Fibroblast of skin of right quadriceps (primary cell): ENCODE measurements at places on chromosomes 7 and 10.

DNA sequence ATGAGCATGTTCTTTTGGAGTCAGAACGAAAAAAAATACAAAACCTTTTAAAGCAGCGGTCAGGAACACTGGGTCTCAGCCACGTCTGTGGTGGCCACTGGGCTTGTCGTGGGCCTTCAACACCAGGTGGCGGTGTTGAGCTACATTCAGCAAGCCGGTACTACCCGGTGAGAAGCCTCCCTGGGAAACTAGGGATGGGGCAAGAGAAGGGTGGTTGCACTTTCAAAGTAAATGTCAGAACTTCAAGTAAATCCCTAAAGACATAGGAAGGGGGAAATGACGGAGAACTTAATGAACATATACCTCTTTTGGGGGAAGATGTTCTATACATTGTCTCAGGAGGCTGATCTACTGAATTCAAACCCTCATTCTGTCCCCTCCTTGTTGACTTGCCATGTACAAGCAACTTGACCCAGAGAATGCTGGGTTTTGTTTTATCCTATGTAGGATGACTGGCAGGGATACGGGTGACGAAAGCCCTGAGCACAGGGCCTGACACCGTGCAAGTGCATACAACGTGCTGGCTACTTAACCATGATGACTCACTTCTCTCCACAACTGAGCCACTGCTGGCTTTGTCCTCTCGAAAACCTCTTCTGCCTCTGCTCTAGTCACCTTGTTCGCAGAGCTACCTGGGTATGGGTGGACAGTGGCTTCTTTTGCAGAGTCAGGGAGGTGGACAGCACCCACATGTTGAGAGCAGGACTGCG is 49.0 kb upstream of the BAMBI start:
- peak; percentile 64 for DNase-seq

GRCh38 chr10:121653608-121654007 is 55.4 kb upstream of the FGFR2 start:
- DNase-seq: no peak

DNA sequence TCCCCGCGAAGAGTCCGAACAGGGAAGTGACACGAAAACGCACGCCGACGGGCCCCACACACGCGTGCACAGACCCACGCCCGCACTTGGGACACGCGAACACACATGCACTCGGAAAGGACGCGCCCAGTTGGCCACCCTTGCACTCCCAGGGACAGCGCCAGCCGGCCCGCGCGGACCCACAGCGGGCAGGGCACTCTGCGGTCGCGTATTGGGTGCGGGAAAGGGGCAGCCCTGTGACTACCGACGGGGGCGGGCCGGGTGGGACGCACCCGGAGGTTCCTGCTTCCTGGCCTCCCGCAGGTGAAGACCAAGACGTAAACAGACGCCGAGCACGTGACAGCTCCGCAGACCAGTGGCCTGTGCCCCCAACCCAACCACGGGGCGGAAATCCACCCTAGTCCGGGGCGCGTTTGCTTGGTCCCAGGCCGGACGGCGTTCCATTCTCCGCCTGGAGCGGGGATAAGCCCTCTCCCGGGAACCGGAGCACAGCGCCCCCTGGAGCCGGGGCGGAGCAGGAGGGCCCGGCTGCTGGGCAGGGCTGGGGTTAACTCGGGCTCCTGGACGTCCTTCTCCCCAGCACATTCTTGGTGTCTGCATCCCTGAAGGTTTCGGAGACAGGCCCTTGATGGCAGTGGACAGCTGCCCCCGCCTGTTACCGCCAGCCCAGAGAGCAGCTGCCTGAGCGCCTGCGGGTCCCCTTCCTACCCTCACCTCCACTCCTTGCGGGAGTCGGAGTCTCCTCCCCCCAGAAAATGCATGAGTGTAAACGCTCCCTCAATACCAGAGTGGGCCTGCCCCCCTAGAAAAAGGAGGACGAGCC is 2.0 kb upstream of the LZTS2 start:
- peak; percentile 71 for DNase-seq

DNA sequence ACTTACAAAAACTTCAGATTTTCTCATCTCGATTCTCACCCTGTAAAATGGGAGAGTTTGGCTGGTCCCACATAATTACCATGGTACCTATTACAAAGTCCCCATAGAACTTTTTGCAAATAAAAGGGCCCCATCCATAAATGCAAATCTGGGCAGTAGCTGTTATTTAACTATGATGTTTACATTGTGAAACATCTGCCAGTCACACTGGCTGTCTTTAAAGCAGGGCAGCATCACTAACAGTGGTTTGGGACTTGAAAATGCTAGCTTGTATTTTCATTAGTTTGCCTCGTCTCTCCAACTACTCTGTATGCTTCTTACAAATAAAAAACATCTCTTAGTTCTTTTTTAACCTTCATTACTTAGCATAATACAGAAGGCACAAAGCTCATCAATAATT is 240.7 kb downstream of the FZD1 start:
- DNase-seq: no peak

- no peak for DNase-seq
Observed at GRCh38 chr7:4794591-4795350, 19.3 kb downstream of the AP5Z1 start.

- DNase-seq: peak; percentile 32
Observed at GRCh38 chr10:11330383-11331045, 280.9 kb downstream of the USP6NL start.

DNA sequence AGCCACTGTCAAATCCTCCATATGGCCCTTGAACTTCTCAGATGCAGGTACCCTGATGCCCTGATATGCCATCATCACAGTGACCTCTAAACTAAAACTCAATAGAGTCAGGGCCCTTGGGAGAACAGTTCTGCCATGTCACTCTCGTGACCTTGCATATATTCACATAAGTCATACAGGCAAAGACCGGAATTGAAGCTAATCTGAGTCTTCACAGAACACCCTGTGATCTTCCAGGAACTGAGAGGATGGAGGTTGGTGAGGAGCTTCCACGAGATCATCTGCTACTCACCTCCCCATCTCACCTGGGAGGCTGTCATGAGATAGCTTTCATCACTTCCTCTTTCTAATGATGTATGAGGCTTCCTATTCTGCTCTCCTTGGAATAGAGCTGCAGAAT is 228.7 kb upstream of the CCDC6 start:
- no peak for DNase-seq

DNA sequence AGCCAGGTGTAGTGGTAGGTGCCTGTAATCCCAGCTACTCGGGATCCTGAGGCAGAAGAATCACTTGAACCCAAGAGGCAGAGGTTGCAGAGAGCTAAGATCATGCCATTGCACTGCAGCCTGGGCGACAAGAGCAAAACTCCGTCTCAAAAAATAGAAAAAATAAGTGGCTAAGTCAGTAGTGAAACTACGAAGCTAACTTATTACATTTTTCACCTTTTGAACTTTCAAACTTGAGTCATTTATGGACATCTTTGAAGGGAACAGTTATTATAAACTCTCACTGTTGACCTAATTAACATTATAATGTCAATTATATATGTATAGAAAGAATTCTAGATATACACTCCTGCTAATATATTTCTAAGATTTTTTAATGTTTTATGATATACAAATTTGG is 541.5 kb upstream of the C7orf33 start:
- no peak for DNase-seq

DNA sequence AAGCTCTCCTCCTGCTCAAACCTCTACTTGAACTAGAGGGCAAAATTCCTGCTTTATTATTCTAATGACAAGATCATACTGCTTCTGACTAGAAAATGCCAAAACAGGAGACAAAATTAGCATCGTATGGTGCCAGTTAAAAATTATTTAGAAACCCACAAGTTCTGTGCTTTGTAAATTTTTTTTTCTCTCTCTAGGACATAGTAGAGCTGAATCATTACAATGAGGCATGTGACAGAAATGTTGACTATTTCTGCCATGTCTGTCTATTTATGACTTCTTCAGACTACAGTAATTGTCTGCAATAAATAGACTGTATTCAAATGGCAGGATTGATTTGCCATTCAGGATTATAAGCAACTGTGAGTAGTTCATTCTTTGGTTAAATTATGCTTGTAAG is 335.8 kb downstream of the PRPF18 start:
- peak; percentile 70 for DNase-seq

DNA sequence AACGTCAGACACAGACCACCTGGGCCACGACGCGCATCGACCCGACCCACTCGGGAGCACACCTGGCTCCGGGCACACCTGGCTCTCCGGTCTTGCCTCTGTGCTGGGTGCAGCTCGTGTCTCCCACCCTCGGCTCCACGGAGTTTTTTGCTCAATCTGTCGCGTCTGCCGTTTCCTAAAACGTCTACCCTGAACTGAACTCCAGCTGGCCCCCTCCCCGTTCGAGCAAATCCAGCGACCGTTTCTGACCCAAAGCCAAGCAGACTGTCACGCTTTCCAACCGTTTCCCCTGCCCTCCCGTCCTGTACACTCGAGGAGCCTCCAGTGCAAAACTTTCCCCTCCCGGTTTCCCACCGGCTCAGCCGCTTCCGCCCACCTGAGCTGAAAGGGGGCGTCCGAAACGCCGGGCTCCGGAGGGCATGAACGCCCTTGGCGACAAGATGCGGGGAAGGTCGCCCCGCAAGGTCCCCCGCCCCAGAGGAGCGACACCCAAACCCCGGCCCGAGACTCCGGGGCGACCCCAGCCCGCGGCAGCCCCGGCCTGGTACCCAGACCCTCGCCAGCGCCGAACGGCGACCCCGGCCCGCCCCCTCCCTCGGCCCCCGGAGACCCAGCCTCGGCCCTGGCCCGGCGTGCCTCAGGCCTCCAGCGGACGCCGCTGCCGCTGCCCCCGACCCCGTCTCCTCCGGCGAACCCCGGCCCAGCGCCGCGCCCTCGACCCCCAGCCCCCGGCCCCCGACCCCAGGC is 557 bp downstream of the CYTH3 start:
- no peak for DNase-seq

- no peak for DNase-seq
Observed at GRCh38 chr7:47924266-47924665, 24.0 kb downstream of the PKD1L1 start.
